AG04449 (cell line): ENCODE measurements at places on chromosomes 11 and 22.

- no peak for DNase-seq
These were observed 10.3 kb downstream of the SCARF2 start for GRCh38 chr22:20427104-20427944.

DNA sequence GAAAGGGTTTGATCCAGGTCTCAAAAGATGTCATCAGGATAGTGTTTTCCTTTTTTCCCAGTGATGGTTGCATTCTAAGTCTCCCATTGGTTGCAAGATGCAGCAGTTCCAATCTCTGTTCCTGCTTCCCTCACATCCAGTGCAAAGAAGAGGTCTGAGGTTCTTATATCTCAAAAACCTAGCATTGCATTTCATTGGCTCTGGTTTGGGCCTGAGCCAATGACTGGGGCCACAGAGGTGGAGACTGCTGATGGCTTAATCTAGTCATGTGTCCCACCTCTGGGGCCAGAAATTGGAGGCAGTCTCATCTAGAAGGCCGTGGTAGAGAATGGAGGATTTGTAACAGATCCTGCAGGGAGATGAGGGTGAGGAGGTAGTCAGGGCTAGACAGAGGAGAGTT is 13.2 kb upstream of the MICAL2 start:
- no peak for DNase-seq

DNA sequence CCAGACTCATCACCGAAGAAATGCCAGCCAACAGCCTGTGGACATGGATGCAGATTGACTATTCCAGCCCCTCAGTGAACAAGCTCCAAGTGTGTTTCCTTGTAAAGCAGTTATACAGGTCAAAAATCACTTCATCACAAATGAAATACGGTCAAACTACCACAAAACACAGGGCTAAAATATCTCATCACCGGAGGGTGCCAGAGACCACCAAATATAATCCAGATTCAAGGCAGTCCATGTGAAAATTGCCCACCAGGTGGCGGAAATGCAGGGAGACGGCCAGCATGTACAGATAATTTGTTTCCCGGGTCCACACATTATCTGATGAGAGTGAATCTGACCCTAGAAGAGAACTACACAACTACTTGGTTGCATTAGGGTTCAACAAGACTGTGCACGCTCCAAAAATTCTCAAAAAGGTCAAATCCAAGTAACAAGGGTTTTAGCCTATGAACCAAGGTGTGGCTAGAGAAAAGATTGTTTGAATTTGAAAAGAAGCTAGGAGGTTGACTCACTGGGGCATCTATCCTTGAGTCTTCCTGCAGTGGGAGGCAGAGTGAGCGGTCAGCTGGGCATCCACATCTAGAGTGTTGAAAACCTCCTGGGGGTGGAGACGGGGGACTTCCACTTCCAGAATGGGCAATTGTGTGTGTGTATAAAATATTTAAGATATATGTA is 71.7 kb downstream of the IGLL5 start:
- DNase-seq: peak; percentile 31

DNA sequence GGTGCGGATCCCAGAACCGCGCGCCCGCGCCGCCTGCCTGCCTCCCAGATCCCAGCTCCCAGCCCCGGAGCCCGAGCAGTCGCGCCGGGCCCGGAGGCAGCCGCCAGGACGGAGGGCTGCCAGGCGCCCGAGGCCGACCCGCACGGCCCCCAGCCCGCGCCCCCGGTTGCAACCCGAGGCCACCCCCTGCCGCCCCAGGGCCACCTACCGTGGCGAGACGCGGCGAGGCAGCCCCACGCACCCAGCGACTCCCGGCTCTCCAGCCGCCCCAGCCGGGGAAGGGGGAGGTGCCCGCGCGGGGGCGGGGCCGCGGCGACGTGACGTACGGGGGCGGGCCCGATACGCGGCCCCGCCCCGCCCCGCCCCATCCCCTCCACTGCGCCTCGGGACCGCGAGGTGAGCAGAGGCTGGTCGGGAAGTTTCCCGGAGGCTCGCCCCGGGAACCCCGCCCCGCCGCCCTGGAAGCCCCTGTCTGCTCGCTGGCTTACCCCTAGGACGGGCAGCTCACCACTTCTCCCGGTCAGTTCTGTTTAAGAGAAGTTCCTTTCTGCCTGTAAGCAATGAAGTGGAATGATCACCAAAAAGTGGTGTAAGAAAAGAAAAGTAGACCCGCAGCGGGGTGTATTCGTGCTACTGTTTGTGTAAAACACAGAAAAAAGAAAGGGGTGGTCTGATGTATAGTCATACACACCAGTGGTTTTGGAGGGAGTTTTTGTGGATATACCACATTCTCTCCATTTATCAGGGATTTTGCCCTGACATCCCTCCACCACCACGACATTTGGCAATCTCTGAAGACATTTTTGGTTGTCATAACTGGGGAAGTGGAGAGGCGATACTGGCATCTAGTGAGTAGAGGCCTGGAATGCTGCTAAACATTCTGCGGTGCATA is at the start of gene TPST2:
Gene TPST2, minus strand, starts transcription at position 288 of the 892 bp plus-strand sequence. CDS start 48,502 bp downstream, outside the sequence.
- no peak for DNase-seq

- DNase-seq: no peak
These were observed 183.8 kb upstream of the NTM start for GRCh38 chr11:131186629-131187101.

- DNase-seq: no peak
These were observed 308.4 kb downstream of the BRD1 start for GRCh38 chr22:49519117-49519737.

- DNase-seq: no peak
These were observed 75.2 kb downstream of the LDLRAD3 start for GRCh38 chr11:36019005-36019596.
